ENCODE measurements at places on chromosomes 12 and 14.

DNA sequence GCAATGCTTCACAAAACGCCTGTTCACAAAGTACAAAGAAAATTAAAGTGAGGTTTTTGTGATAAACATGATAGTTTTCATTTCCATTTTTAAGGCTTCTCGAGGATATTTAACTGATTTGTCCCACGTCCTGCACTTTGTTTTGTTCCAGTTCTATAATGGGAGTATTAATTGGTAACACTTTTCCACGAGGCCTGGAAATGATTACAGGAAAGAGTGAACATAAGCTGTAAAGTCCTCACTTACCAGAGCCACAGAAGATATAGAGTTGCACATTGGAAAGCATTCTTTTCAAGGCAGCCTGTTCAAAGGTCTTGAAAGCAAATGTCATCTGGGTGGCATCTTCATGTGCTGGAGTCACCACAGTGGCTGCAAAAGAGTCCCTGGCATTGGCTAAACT lies 1236.6 kb downstream of the BCL11B start:
- no peak for DNase-seq

DNA sequence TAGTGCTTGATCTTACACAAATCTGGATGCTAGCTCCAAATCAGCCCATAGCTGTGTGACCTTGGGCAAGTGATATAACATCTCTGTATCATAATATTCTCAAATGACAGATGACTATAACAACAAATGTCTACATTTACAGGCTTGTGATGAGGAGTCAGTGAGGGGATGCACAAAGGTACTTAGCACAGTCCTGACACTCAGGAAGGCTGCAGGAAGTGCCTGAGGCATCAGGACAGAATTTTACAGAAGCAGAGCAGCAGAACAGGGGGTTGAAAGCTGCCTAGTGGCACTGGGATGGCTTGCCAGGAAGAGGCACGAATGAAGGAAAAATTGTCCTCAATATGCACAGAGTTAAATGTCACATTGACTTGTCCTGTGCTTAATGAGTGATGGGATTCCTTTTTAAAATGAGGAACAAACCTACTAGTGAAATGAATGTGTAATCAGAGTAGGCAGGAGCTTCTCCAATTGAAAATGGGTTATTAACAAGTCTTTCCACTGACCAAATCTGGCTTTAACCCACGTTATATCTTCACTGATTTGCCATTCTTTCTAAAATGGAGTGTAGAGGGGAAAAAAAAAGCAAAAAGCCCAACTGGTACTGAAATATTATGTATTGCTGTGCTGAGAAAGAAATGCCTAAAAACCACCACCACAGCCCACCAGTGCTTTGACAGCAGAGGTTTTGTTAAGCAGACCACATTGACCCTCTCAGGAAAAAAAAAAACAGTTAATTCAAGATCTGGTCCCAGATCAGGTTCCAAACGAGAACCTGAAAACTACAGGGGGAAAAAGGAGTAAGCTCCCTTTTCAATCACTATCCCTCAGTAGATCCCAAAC lies 11.6 kb downstream of the BTG1 start:
- no peak for DNase-seq

DNA sequence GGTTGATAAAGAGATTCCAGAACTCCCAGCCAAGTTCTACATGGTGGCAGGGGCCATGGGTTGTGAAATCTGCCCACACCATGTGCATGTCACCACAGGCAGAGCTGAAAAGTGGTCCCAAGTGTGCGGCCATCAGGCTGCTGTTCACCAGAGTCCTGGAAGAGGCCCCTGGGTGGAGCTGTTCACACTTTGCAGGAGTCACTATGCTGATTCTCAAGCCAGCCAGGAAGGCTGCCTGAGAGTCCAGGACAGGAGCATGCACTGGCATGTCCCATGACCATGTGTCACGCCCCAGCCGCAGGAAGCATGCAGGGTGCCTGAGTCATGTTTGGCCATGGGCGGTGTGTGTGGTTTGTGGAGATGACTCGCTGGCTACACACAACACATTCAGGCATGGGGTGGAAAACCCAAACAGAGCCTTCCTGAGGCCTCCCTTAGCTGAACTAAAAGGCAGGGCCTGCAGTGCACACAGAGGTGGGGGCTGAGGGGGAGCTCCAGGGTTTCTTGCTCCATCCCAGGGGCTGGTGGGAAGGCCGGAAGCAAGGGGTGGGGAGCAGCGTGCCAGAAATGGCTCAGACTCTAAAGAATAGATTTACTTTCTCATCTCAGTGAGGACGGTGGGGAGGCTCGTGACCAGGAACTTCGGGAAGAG lies 19.4 kb downstream of the ABCB9 start:
- peak; percentile 89 for DNase-seq

DNA sequence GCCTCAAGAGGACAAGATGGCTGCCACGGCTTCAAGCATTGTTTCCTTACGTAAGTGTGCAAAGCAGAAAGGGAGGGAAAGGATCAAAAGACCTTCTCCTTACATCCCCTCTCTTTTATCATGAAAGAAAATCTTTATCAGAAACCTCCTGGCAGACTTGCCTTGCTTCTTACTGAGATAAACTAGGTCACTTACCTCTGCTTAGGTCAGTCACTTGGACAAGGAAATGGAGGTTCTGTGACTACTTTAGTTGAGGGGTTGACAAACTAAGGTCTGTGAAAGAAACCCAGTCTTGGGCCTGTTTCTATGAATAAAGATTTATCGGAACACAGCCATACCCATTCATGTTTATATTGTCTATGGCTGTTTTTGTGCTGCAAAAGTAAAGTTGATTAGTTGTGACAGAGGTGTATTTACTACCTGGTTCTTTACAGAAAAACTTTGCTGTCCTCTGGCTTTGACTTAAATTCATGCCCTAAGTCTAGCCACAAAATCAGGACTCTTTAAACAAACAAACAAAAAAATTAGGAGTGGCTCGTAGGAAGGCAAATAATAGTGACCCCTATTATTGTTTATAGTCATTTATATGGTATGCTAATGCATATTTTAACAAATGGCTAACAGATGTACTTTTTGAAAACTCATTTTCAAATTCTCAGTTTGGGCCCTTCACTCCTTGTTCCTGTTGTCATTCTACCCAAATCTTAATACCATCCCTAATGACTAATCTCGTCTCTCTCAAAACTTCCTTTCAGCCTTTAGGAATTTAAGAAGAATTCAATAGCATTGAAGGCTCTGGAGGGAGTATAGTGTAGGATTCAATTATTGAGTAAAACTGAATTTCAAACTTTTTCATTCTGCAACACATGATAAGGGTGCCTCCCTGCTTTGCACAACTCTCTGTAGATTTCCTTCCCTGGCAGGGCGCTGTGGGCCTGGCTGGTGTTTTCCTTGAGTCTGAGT lies 42.0 kb upstream of the ATP2B1 start:
- no peak for DNase-seq

DNA sequence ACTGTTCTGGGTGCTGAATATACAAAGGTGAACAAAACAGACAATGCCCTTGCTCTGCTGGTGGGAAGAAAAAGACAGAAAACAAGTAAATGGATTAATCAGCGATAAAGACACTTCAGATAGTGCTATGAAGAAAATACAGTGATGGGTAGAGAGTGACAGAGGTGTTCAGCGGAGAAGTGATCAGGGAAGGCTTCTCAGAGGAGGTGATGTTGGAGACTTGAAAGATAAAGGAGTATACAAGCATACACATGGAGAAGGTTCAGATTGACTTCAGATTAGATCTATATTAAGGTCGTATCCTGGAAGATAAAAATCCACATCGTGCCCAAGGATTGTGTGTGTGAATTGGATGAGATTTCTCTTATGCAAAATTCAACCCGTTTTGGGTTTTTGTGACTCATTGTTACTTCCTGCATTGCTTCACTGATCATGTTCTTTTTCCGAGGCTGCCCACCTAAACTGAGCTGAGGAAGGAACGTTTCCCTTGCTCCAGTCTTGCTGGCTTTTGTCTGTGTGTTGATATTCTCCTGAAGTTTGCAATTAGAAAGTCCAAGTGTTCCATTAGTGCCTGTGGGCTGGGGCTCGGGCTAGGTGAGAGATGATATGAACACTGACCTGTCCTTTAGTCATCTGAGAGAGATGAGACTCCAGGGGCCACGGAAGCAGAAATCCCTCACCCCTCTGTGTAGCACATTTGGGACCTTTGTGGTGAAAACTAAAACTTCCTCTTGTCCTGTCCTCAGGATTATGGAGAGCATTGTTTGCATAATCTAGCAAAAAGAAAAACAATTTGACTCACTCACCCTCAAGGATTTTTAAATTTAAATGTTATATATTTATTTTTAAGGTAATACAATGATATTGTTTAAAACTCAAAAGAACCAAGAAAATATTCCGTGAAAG lies 27.6 kb downstream of the PLXNC1 start:
- DNase-seq = no peak

Measured in psoas muscle (tissue), 8 donors.